Lung (tissue), 17 donors: ENCODE measurements at places on chromosomes 3 and 15. TPM values are rescaled to one million over a fixed set of nuclear protein-coding genes. Genes with fewer than 3 reads are reported as not detected.

PPP1R14D gene
- not detected for polyA plus RNA-seq

AHSG gene
- not detected for polyA plus RNA-seq

PGBD4 gene
- polyA plus RNA-seq = 0.89 TPM

TF gene
- polyA plus RNA-seq = 1.2 TPM

DNA sequence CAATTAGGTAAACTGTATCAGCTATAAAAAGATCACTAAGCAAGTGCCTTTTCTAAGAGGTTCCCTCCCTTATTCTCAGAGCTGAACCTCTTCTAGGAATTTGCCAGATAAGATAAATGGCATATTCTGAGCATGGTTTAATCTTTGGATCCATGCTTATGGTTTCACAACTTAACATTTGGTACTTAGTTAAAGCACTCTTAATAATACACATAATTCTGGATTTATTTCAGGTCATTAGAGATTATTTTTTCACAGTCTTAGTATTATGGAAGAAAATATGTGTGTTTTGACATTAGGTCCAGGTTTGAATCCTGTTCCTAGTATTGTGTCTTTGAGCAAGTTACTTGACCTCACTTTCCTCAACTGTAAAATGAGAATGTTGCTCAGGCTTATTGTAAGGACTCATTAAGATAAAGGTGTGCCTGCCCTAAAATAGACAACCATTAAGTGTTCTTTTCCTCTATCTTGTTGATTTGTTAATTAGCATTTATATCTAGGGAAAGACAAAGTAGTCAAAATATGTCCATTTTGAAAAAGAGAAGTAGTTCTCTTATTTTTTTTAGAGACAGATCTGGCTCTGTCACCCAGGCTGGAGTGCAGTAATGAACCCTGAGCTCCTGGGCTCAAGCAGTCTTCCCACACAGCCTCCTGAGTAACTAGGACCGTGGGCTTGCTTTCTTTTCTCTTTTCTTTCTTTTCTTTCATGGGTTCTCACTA is 43.4 kb downstream of the TSC22D2 start:
- H3K27me3 ChIP-seq = no peaks in the 10 kb centered on the region
- no peak overlapping the region for H3K27ac ChIP-seq
- H3K36me3 ChIP-seq = no peaks in the 10 kb centered on the region
- no peak overlapping the region for H3K4me3 ChIP-seq
- H3K4me1 ChIP-seq = peaks cover 17% of the 10 kb centered on the region
- DNase-seq = no peak

DNA sequence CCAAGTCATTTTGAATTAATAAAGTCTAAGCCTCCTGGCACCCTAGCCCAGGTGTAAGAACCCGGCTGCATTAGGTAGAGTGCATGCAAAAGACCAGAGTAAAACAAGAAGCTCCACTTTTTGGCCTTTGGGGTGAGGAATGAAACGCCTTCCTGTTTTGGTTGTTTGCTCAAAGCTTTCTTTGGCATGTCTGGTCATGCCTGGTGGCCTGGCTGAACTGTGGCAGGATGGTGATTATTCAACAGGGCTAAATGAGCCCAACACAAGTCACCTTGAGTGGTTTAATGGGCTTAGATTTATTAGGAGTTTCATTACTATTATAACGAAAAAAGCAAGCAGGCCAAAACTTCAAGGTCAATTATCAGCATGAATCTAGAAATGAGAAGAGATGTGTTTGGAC is 40.9 kb upstream of the LDHAL6B start:
- H3K27me3 ChIP-seq = no peaks in the 10 kb centered on the region
- no peak overlapping the region for H3K27ac ChIP-seq
- H3K4me1 ChIP-seq = no peaks in the 10 kb centered on the region
- no peak overlapping the region for H3K4me3 ChIP-seq
- H3K36me3 ChIP-seq = peaks cover 7% of the 10 kb centered on the region

GRCh38 chr3:122260206-122260605 is 64.8 kb upstream of the CSTA start:
- no peak for DNase-seq
- no peaks in the 10 kb centered on the region for H3K36me3 ChIP-seq
- H3K4me3 ChIP-seq = no peak overlapping the region
- H3K4me1 ChIP-seq = no peaks in the 10 kb centered on the region
- peaks cover 6% of the 10 kb centered on the region for H3K27me3 ChIP-seq
- no peak overlapping the region for H3K27ac ChIP-seq

DNA sequence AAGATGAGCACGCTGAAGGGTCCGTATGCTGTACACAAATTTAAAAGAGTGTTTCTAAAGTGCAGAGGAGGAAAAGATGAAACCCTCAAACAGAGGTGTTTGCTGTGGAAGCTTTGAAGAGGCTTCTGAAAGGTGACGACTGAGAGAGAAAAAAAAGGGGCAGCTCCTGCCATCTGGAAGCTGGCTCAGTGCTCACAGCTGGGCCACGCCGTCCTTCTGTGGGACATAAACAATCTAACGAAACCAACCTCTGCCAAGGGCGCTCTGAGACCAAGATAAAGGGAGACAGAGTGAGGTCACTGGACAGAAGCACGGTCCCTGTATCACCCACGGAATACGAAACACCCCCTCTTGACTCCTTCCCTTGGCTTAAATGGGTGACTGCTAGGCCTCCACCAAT is 96.3 kb upstream of the SLC6A6 start:
- H3K4me3 ChIP-seq = no peak overlapping the region
- H3K4me1 ChIP-seq = peaks cover 24% of the 10 kb centered on the region
- no peak for DNase-seq
- H3K36me3 ChIP-seq = no peaks in the 10 kb centered on the region

- H3K27ac ChIP-seq = no peak overlapping the region
- no peaks in the 10 kb centered on the region for H3K27me3 ChIP-seq
- no peaks in the 10 kb centered on the region for H3K36me3 ChIP-seq
- H3K4me3 ChIP-seq = no peak overlapping the region
Measured at GRCh38 chr3:128400671-128401070, 66.0 kb downstream of the DNAJB8 start.

DNA sequence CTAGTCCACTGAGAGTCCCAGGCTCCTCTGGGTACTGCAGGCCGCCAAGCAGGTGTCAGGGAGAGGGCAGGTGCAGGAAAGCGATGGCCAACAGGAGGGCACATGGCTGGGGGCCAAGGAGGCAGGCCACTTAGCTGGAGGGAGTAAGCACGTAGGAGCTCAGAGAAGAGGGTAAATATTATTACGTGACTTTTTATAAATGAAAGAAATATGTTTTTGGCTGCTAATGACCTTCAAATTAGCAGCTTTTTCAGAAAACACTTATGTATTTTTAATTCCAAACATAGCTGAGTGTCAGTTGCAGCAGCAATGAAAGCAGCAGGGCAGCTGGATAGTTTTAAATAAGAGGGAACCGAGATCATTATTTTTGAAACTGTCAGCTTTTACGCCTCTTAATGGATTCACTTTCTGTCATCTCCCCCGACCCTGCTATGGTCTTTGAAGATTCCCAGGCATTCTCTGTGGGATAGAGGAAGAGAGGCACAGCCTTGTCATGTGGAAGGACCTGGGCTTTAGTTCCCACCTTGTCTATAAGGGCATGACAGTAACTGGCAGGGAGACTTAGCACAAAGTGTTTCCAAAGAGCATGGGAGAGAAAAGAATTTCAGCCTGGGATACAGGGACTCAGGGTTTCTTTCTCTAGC is 477.1 kb downstream of the EPHB1 start:
- H3K27ac ChIP-seq = no peak overlapping the region
- H3K4me3 ChIP-seq = no peak overlapping the region
- no peaks in the 10 kb centered on the region for H3K36me3 ChIP-seq
- H3K4me1 ChIP-seq = no peaks in the 10 kb centered on the region

- peaks cover 44% of the 10 kb centered on the region for H3K4me1 ChIP-seq
- no peak overlapping the region for H3K4me3 ChIP-seq
- no peaks in the 10 kb centered on the region for H3K36me3 ChIP-seq
- H3K27me3 ChIP-seq = no peaks in the 10 kb centered on the region
Measured at GRCh38 chr15:99509686-99510461, 55.9 kb upstream of the MEF2A start.

DNA sequence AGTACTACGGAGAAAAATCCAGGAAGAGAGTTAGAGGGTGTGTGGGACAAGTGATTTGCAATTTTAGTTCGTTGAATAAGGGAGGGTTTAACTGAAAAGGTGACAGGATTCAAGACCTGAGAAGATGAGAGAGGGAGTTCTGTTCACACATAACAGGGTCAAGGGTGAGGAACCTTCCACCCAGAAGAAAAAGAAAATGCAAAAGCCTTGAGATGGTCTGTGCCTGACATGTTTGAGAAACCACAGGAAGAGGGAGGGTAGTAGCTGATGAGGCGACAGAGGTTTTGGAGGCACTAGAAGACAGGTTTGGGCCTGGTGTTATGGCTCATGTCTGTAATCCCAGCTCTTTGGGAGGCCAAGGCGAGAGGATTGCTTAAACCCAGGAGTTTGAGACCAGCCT is 591 bp upstream of the SLC25A20 start:
- no peak for DNase-seq
- no peaks in the 10 kb centered on the region for H3K36me3 ChIP-seq
- peak overlapping the region; percentile 58 for H3K27ac ChIP-seq

DNA sequence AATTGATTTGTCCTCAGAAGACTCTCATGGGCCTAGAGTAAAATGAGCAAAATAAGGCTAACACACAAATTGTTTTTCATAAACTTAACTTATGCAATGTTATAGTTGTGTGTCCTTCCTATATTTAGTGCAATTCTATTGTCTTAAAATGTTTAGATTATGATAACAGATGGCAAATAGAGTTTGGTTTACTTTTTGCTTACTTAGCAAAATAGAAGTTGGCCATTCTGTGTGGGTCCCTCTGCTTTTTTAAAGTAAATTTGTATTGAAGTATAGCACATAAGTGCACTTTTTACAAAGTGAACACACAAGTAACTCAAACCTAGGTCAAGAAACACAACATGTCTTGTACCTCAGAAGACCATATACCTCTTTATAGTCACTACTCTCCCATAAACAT is 150.6 kb upstream of the RARB start:
- no peak overlapping the region for H3K4me3 ChIP-seq
- no peaks in the 10 kb centered on the region for H3K27me3 ChIP-seq
- H3K36me3 ChIP-seq = no peaks in the 10 kb centered on the region
- H3K4me1 ChIP-seq = no peaks in the 10 kb centered on the region
- H3K27ac ChIP-seq = no peak overlapping the region
- no peak for DNase-seq

DNA sequence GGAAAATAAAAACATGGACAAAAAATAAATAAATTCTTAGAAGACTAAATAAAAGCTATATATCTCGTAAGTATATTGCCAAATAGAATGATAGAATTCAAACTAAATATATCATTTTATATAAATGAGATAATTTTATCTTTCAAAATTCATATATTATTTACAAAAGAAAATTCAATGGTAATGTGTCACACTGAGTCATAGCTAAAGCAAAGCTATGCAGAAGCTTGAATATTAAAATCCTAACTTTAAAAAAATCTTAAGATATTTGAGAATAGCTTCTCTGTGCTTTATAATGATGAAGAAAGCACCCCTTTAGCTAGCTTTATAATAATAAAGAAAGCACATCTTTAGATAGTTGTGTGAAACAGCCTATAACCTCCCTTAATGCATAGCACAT is 1010.8 kb downstream of the OTOL1 start:
- no peaks in the 10 kb centered on the region for H3K36me3 ChIP-seq
- no peak overlapping the region for H3K4me3 ChIP-seq
- H3K4me1 ChIP-seq = no peaks in the 10 kb centered on the region
- H3K27me3 ChIP-seq = no peaks in the 10 kb centered on the region

- H3K27me3 ChIP-seq = no peaks in the 10 kb centered on the region
- H3K36me3 ChIP-seq = peaks cover 30% of the 10 kb centered on the region
- H3K4me3 ChIP-seq = no peak overlapping the region
- no peak overlapping the region for H3K27ac ChIP-seq
- H3K4me1 ChIP-seq = peaks cover 13% of the 10 kb centered on the region
- DNase-seq = no peak
Measured at GRCh38 chr3:8539419-8539818, 37.8 kb downstream of the LMCD1 start.

DNA sequence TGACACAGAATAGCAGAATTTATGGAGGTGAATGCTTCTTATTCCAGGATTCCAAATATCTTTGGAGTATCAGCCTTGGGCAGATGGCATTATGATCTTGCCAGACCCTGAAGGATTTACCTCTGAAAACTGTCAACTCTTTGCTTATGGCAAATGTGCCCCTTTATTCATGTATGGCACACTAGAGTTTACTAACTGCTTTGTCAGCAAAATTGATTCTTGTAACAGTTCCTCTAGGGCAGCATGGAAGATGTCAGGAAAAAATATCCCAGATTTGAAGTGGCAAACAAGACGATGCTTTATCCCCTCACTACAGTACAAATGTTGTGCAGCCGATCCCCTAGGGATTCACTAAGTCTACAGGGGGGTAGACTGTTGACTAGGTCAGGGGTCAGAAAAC is 79.7 kb downstream of the EDEM1 start:
- no peak for DNase-seq
- no peak overlapping the region for H3K27ac ChIP-seq
- no peaks in the 10 kb centered on the region for H3K27me3 ChIP-seq

DNA sequence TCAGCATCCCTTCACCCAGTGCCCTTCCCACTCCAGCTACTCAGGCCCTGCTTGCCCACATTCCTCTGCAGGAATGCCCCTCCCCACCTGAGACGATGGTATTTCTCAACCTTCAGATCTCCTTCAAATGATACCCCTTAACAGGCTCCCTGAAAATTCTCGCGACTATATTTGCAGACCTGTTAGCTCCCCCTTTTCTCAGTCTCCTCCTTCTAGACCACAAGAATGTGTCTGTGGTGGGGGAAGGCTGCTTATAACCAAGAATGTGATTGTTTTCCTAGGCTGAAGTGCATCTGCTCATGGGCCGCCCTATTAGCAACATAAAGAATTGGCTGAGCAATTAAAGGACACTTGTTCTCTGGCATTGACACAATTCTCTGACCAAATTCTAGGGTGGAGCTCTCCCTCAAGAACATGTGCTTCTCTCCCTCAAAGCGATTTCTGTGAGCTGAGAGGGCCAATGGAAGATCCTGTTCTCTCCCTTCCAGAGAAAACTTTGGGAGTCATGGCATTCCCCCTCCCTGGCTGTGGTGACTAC is 19.1 kb upstream of the LIMD1 start:
- H3K27ac ChIP-seq = no peak overlapping the region
- H3K36me3 ChIP-seq = no peaks in the 10 kb centered on the region
- DNase-seq = peak; percentile 68
- H3K4me3 ChIP-seq = no peak overlapping the region
- H3K4me1 ChIP-seq = peaks cover 3% of the 10 kb centered on the region

- H3K36me3 ChIP-seq = no peaks in the 10 kb centered on the region
- DNase-seq = no peak
- no peaks in the 10 kb centered on the region for H3K4me1 ChIP-seq
- H3K27ac ChIP-seq = no peak overlapping the region
Measured at GRCh38 chr3:188670446-188670845, 501.3 kb upstream of the TPRG1 start.

DNA sequence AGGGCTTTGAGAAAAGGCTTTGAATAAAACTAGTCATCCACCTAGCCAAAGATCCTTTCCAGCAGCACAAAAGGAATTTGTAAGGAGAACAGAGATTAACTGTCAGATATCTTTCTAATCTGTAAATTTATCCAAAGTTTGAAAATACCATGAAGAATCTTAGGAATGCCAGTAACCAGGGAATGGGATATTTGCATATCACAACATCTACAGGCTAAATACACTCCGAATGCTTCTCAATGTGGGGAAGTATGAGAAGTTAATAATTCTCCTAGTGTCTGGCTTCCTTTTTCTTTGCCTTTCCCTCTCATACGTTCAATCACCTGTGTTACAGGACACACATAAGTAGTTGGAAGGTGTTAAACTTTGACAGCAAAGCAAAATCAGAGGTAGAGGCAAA is 7.8 kb downstream of the ANAPC13 start:
- peaks cover 47% of the 10 kb centered on the region for H3K36me3 ChIP-seq
- H3K27ac ChIP-seq = no peak overlapping the region
- no peak overlapping the region for H3K4me3 ChIP-seq
- peaks cover 3% of the 10 kb centered on the region for H3K4me1 ChIP-seq
- H3K27me3 ChIP-seq = no peaks in the 10 kb centered on the region

- peak; percentile 28 for DNase-seq
- no peaks in the 10 kb centered on the region for H3K27me3 ChIP-seq
- H3K36me3 ChIP-seq = no peaks in the 10 kb centered on the region
- H3K4me3 ChIP-seq = no peak overlapping the region
- no peaks in the 10 kb centered on the region for H3K4me1 ChIP-seq
Measured at GRCh38 chr3:112136959-112137693, 4.1 kb upstream of the GCSAM start.
